AG04450 (cell line): ENCODE measurements at places on chromosomes 2 and 18. TPM values are rescaled to one million over a fixed set of nuclear protein-coding genes. Genes with fewer than 3 reads are reported as not detected.

Gene PRR30
- not detected in 2 replicates for polyA plus RNA-seq

Gene AQP4
- not detected in 2 replicates for polyA plus RNA-seq

Gene SERPINB5
- not detected in 2 replicates for polyA plus RNA-seq

Gene MGAT4A
- polyA plus RNA-seq, result 0.04 TPM in 1 of 2 replicates, not detected in the other

Gene SLC23A3
- polyA plus RNA-seq, result 0.26 and 0.53 TPM in 2 replicates

Gene RTTN
- polyA plus RNA-seq, result 4.1 and 4.6 TPM in 2 replicates

Gene CENPA
- polyA plus RNA-seq, result 6.8 and 9.3 TPM in 2 replicates

Gene LGALSL
- polyA plus RNA-seq, result 0.56 and 0.63 TPM in 2 replicates

Gene CARF
- polyA plus RNA-seq, result 6.2 and 7.5 TPM in 2 replicates

Gene C1QL2
- not detected in 2 replicates for polyA plus RNA-seq

Gene ACMSD
- not detected in 2 replicates for polyA plus RNA-seq

Gene POTEI
- not detected in 2 replicates for polyA plus RNA-seq

Gene MAPRE3
- polyA plus RNA-seq, result 16.4 and 16.8 TPM in 2 replicates

Gene TMEM17
- 2.1 and 2.5 TPM in 2 replicates for polyA plus RNA-seq

Gene IL18R1
- 2.0 and 2.5 TPM in 2 replicates for polyA plus RNA-seq

Gene PTPRM
- 81.1 and 81.5 TPM in 2 replicates for polyA plus RNA-seq

Gene POLE4
- polyA plus RNA-seq, result 47.9 and 50.2 TPM in 2 replicates

Gene FOXI3
- polyA plus RNA-seq, result not detected in 2 replicates

Gene ADNP2
- polyA plus RNA-seq, result 6.8 and 7.2 TPM in 2 replicates

Gene TMEFF2
- 3.4 and 4.1 TPM in 2 replicates for polyA plus RNA-seq

Gene HOXD11
- polyA plus RNA-seq, result not detected in 2 replicates

Gene CNDP1
- polyA plus RNA-seq, result not detected in 2 replicates

Gene SP5
- polyA plus RNA-seq, result not detected in 2 replicates

Gene IL36G
- not detected in 2 replicates for polyA plus RNA-seq

Gene SPATA3
- not detected in 2 replicates for polyA plus RNA-seq

Gene ZNF804A
- 3.5 and 6.2 TPM in 2 replicates for polyA plus RNA-seq

Gene MAP2
- 0.69 and 1.1 TPM in 2 replicates for polyA plus RNA-seq

Gene RAB6C
- not detected in 2 replicates for polyA plus RNA-seq

Gene LTBP1
- polyA plus RNA-seq, result 517 and 522 TPM in 2 replicates

Gene OSBPL6
- 4.5 and 5.0 TPM in 2 replicates for polyA plus RNA-seq

Gene UGT1A8
- not detected in 2 replicates for polyA plus RNA-seq

Gene NYAP2
- not detected in 2 replicates for polyA plus RNA-seq

Gene PREB
- 44.9 and 57.3 TPM in 2 replicates for polyA plus RNA-seq

Gene TMEM185B
- 21.8 and 24.3 TPM in 2 replicates for polyA plus RNA-seq

Gene OXER1
- polyA plus RNA-seq, result 0.27 and 0.37 TPM in 2 replicates

Gene CNTNAP5
- not detected in 2 replicates for polyA plus RNA-seq
